Stimulated activated CD4-positive, alpha-beta T cell treated with anti-CD3 and anti-CD28 coated beads, Interleukin-2, amount 100 ng/mL, for 48 hours (primary cell): ENCODE measurements at places on chromosomes 12 and 14.

GRCh38 chr12:111340231-111340630 is 28.7 kb downstream of the PHETA1 start:
- no peak for DNase-seq

GRCh38 chr12:65728848-65729793 is 95.2 kb upstream of the HMGA2 start:
- no peak for DNase-seq

GRCh38 chr12:122413516-122414404 is 8.7 kb downstream of the CLIP1 start:
- DNase-seq = no peak

DNA sequence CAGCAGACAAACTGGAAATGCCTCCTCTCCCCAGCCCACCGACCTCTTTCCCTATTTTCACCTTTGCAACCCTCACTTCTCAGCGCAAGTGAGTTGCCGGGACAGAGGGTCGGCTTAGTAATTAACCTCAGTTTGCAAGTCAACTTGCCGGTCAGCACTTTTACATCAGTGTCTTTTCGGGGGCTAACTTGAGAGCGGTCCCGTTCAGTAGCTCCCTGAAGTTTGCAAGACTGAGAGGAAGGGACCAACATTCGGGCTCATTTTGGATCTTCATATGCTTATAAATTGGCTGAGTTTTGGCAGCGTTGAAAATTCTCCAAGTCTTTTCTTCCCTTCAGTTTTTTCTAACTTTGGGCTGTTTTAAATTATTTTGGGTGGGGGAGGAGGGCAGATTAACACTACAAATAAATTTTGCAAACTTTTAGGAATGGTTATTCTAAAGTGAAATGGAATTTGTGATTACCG is 846 bp downstream of the BRMS1L start:
- DNase-seq = no peak

- no peak for DNase-seq
These were observed 957.5 kb downstream of the SLC6A15 start for GRCh38 chr12:83954956-83955601.

DNA sequence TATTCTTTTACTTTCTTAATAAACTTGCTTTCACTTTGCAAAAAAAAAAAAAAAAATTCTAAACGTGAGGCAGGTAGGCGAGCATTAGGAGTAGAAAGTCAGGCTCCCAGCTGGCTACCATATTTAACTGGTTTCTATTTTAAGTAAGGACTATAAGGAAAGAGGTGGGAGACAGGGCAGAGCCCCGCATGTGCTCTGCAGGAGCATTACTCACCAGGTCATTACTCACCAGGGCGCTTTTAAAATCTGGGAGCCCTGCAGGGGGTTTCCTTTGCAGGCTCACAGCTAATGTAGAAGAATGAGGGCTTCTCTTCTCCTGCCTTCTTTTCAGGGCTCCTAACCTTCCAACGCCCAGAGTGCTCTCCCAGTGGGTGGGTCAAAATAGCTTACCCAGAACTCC is 14.0 kb upstream of the DPF3 start:
- no peak for DNase-seq

DNA sequence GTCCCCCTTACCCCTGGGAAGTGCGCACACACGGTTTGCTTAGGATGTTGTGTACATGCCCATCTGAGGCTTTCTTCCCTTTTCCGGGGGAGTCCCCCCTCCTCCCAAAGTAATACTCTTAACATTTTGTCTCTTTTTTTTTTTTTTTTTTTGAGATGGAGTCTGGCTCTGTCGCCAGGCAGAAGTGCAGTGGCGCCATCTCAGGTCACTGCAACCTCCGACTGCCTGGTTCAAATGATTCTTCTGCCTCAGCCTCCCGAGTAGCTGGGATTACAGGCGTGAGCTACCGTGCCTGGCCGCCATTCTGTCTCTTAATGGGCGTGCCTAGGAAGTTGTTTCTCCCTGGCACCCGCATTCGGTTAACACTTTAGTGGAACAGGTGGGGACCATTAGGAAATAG is 4.5 kb upstream of the GMFB start:
- no peak for DNase-seq

GRCh38 chr12:3229577-3229976 is 152.4 kb downstream of the TSPAN9 start:
- DNase-seq = no peak

DNA sequence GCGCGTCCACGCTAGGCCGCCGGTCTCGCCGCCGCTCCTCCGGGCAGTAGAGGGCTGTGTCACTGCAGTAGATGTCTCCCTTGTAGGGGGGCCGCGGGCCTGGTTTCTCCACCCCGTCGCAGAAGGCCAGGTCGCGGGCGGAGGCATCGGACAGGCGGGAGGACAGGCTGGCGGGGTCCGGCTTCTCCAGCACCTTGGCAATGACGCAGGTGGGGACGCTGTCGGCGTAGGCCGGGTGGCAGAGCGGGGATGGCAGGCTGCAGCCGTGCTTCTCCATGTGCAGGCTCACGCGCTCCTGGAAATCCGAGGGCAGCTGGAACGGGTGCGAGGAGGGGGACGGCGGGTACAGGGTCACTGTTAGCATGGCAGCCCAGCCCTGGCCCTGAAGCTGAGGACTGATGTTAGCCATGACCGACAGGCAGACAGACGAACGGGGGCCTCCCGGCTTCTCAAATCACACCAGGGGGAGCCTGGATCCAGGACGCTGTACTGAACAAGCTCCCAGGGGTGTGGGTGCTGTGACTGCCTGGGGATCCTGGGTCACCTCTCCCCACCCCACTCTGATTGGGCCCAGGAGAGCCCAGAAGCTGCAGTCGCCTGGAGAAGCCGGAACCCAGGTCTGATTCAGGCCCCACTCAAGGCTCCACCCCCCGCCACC is 48.1 kb downstream of the BEGAIN start:
- no peak for DNase-seq

GRCh38 chr12:101951002-101951670 is 73.8 kb downstream of the DRAM1 start:
- DNase-seq = no peak

GRCh38 chr12:110344657-110345056 is 58.9 kb downstream of the ANAPC7 start:
- no peak for DNase-seq

DNA sequence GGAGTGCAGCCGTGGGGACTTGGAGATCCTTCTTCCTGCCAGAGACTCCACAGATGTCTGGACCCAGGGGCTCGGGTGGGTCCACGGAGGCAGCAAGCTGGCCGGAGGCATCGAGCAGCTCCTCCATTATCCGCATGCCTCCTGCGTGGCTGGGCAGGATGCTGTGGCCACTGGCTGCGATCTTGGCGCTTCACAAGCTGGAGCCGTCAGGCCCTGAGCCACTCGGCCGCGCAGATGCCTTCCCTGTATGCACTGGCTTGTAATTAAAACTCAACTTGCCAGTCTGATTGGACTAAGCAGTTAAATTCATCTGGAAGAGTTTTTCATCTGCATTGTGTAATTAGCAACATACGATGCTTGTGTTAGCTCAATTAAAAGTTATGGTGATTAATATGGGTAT is 151.5 kb downstream of the AACS start:
- no peak for DNase-seq

DNA sequence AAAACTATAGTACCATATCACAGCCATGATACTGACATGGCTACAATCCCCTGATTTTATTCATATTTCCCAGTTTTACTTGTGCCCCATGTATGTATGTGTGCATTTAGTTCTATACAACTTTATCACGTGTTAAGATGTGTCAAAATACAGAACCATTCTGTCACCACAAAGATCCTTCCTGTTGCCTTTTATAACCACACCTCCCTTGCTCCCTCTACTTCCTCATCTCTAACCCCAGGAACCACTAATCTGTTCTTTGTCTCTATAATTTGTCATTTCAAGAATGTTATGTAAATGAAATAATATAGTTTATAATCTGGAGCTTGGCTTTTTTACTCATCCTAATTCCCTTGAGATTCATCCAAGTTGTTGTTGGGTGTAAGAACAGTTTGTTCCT is 358.4 kb downstream of the DPF3 start:
- no peak for DNase-seq

DNA sequence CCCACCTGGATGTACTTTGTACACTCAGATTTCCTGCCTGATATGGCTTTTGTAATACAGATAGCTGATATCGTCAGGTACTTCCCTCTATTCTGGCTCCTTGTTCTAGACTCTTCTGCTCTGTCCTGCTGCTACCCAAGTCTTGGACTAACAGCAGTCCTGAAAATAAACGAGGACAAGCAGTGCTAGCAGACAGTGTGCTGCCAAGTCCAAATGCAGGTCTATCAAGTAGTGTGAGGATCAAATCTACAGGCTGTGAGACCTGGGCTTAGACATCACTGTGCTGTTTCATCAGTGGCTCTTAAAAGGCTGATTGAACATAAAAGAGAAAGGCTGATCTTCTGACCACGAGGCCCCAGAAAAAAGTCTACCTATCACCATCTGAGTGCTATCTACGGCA is 418.1 kb downstream of the APAF1 start:
- DNase-seq = no peak

GRCh38 chr14:101808894-101809670 is 47.6 kb downstream of the PPP2R5C start:
- DNase-seq = no peak

- no peak for DNase-seq
These were observed 69.9 kb downstream of the RASSF3 start for GRCh38 chr12:64680235-64680634.

- DNase-seq = no peak
These were observed 81.1 kb downstream of the ZFP36L1 start for GRCh38 chr14:68711561-68712309.

DNA sequence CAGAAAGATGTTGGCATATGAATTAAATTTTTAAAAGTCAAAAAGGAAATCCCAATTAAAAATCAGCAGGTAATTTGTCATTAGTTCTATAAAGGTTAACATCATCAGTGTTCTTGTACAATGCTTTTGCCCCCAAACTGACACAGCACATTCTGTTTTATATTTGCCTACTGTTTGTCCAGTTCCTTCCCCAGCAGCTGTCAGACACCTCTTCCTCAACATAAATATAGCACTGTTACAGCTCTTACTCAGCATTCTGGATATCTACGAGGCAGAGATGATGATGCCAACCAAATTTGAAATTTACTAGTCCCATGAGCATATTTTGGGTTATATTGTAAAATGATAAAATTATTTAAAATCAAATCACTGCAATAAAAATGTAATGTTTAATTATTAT is 124.6 kb downstream of the SINHCAF start:
- DNase-seq = no peak

DNA sequence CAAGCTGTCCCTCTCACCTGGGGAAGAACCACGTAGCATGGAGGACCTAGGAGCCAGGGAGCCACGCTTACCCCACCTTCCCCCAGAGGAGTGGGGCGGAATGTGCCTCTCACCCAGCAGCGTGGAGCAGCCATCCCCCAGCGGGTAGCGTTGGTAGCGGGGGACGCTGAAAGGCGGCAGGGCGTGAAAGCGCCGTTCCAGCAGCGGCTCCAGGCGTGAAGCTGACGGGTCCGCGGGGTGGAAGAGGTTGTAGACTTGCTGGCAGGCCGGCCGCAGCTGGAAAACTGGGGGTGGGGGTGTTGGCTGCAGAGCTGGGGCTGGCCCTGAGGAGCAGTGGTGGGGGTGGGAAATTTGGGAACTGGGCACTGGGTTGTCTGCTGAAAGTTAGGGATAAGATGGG is 11.9 kb downstream of the ARL6IP4 start:
- DNase-seq = no peak

- no peak for DNase-seq
These were observed 11.0 kb upstream of the CACNA2D4 start for GRCh38 chr12:1929241-1929984.

DNA sequence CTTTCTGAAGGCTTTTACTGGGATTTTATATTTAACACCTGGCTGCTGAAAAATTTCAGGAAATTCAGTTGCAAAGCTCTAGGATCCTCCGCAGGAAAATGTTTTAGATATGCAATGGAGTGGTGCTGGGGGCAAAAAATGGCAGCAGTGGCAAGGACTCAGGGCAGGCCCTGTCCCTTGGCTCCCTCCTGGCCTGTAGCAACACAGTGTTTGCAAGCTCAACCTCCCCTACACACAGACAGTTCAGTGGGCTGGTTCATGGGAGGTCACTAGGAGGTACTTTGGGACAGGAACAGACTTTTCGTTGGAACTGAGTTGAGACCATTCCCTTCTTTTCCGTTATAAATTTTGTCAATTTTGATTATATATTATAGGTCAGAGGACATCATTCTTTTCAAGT is 270.4 kb downstream of the ADAMTS20 start:
- DNase-seq = no peak

DNA sequence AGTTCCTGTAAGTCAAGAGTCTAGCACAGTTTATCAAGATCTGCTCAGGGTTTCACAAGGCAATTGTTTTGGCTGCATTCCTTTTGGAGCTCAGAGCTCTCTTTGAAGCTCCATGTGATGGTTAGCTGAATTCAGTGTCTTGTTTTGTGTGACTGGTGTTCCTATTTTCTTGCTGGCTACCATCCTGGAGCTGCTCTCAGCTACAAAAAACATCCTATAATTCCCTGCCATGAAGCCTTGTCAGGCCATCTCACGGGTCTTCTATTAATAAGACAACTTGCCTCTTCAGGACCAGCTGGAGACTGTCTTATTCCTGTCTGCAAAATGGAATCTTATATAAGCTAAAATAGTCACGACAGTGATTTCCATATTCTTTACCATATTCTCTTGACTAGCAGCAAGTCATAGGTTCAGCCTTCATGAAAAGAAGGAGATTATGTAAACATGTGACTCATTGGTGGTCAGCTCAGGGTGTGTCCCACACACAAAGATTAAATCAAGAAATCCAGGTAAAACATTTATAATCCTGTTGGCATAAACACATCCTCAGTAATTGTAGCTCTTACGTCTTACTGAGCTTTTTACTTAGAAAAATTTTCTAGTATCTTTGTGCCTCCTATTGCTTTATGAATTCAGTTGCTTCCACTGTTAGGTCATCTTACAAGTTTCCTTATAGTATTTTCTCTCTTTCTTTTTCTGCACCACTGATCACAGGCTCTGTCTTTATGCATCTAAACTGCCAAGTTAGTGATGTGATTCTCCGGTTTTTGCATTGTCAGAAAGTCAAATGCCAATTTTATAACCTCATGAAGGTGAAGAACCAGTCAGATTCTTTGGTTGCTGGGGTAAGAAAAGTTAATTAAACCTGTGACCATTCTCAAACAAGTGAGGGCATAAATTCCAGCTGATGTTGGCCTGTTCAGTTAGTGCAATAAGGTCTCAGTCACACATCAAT is 378.5 kb upstream of the MGAT4C start:
- DNase-seq = no peak

DNA sequence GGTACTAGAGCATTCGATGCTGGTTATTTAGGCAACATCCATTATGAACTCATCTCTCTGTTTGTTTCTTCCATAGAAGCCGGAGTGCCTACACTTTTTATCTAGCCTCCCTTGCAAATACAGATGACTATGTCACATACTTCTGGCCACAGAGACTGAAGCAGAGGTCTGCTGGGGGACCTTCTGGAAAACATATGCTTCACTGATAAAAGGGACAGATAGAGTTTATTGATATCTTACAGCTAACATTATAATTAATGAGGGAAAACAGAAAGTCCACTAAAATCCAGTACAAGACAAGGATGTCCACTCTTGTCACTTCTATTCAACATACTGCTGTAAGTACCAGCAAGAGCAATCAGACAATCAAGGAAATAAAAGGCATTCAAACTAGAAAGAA is 104.3 kb upstream of the FAR2 start:
- no peak for DNase-seq
